ENCODE measurements at places on chromosomes 3 and 15.

GRCh38 chr3:17656264-17656663 is 86.2 kb downstream of the TBC1D5 start:
- DNase-seq: no peak

GRCh38 chr3:149395107-149396089 is 17.9 kb upstream of the TM4SF1 start:
- DNase-seq: no peak

GRCh38 chr3:18853269-18853668 is 295.0 kb upstream of the KCNH8 start:
- no peak for DNase-seq

GRCh38 chr15:29859973-29860715 is 37.9 kb upstream of the TJP1 start:
- DNase-seq: no peak

GRCh38 chr3:167445491-167445890 is 28.4 kb downstream of the SERPINI2 start:
- DNase-seq: no peak

DNA sequence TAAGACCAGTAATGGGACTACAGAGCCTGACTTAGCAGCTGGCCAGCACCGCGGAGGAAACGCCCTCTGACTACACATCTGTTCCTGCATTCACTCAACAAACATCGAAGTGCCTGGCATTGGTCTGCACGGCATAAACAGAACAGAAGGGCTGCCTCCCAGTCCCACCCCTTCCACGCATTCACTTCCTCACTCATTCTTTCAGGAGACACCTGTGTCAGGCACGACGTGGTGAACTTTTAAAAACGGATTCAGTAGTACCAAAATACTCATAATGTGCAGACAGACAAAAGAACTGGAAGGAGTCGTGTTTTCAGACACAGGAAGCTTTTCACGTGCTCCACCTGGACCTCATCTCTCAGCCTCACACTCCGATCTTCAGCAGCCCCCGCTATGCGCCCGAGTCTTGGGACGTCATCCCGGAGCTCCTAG is 123.3 kb downstream of the XXYLT1 start:
- DNase-seq: no peak

- DNase-seq: no peak
Measured at GRCh38 chr15:27665002-27665401, 434.1 kb downstream of the OCA2 start.

DNA sequence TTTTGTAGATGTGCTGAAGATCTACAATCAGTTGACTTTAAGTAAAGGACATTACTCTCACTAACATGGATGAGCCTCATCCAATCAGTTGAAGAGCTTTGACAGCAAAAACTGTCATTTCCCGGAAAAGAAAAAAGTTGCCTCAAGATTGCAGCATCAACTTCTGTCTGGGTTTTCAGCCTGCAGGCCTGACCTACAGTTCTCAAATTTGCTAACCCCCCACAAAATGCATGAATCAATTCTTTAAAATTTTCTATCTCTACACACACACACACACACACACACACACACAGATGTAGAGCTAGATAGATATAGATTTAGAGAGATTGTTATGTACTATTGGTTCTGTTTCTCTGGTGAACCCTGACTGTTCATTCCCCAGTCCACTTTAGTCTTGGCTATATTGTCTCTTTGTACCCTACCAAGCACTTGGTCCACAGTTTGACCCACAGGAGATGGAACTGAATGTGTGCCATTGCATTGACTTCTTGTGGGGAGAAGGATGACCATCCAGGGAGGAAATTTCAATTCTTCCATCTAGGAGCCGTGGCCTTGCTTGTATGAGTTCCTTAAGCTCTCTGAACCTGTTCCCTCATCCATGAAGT is 228.3 kb downstream of the CLSTN2 start:
- no peak for DNase-seq

- DNase-seq: no peak
Measured at GRCh38 chr3:100591411-100591810, 18.0 kb upstream of the ADGRG7 start.

Data from NCI-H1930 (cell line).